ENCODE measurements at places on chromosomes 4 and X. TPM values are rescaled to one million over a fixed set of nuclear protein-coding genes. Genes with fewer than 3 reads are reported as not detected.

DNA sequence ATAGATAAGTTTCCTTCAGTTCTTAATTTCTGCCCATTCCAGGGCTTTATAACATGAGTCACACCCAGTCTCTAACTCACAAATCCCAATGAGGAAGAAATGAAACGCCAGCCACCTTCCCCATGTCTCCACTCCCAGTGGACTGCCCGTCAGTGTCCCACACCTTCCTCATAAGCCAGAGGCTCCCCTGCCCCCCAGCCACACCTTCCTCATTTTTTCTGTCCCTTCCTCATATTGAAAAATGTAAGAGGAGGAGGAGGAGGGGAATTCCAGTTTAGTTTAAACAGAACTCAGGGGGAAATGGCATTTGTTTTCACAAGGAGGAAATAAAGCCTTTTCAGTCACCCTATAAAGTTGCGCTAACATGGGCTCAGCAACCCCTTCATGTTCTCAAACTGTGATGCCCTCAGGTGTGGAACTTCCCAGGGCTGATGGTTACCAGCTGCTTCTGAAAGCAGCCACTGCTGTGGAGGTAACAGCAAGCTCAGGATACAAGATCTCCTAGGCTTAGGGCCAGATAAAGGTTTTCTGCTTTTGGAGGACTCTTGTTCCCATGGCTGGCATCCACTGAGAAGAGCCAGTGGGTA lies 97.8 kb downstream of the PARM1 start:
- no peak for DNase-seq

GRCh38 chrX:47563801-47564315 lies 2.9 kb downstream of the ARAF start:
- DNase-seq = no peak

- no peak for DNase-seq
Measured at GRCh38 chr4:970854-971520, 2.4 kb downstream of the DGKQ start.

DNA sequence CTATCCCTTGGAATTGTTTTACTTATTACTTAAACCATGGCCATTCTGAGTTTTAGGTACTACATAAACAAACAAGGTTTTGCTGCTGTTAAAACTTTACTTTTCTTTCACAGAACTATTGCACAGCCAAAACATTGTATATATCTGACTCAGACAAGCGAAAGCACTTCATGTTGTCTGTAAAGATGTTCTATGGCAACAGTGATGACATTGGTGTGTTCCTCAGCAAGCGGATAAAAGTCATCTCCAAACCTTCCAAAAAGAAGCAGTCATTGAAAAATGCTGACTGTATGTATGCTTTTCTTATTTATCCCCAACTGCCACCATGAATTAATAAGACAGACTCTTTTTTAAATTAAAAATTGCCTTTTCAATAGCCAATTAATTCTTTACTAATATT lies 69.8 kb downstream of the CCKAR start:
- no peak for DNase-seq

- DNase-seq = peak; percentile 44
Measured at GRCh38 chr4:78749258-78749971, 26.7 kb upstream of the BMP2K start.

Gene ZXDA
- 6.4 TPM for total RNA-seq

GRCh38 chr4:101697266-101697665 lies 93.3 kb upstream of the BANK1 start:
- no peak for DNase-seq

- peak; percentile 62 for DNase-seq
Measured at GRCh38 chrX:100615005-100615404, 21.6 kb downstream of the TSPAN6 start.

Gene ACE2
- total RNA-seq = not detected

- DNase-seq = no peak
Measured at GRCh38 chr4:12573716-12574115, 910.4 kb downstream of the RAB28 start.
